ENCODE measurements at places on chromosomes 6 and 20.

- DNase-seq: no peak
Observed at GRCh38 chr6:37115236-37115895, 54.6 kb upstream of the PIM1 start.

DNA sequence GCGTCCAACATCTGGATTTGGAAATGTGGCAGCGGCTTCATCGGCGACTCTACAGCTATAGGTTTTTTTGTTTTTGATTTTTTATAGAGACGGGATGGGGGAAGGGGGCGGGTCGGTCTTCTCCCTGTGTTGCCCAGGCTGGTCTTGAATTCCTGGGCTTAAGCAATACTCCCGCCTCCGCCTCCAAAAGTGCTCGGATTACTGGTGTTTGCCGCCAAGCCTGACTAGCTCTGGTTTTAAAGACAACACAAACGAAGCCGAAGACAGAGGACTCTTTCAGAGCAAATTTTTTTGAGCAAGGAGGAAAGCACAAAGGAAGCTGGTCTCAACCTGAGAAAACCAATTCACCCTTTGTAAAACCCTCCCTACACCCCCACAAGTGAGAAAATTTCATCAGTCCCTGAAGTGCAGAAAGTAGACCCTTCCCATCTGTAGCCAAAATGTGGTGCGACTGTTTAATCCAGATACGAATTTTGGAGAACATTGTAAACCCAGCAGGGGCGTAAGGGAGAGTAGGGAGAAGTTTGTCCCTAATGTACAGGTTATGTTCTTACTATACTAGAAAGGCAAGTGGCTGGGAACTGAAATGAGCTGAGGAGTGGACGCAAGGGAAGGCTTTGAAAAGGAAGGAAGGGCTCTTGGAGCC, 185.9 kb downstream of the TRIM27 start:
- no peak for DNase-seq

GRCh38 chr20:39253051-39253755, 291.1 kb downstream of the DHX35 start:
- DNase-seq: no peak

GRCh38 chr6:154246723-154247118, 109.9 kb downstream of the IPCEF1 start:
- no peak for DNase-seq

DNA sequence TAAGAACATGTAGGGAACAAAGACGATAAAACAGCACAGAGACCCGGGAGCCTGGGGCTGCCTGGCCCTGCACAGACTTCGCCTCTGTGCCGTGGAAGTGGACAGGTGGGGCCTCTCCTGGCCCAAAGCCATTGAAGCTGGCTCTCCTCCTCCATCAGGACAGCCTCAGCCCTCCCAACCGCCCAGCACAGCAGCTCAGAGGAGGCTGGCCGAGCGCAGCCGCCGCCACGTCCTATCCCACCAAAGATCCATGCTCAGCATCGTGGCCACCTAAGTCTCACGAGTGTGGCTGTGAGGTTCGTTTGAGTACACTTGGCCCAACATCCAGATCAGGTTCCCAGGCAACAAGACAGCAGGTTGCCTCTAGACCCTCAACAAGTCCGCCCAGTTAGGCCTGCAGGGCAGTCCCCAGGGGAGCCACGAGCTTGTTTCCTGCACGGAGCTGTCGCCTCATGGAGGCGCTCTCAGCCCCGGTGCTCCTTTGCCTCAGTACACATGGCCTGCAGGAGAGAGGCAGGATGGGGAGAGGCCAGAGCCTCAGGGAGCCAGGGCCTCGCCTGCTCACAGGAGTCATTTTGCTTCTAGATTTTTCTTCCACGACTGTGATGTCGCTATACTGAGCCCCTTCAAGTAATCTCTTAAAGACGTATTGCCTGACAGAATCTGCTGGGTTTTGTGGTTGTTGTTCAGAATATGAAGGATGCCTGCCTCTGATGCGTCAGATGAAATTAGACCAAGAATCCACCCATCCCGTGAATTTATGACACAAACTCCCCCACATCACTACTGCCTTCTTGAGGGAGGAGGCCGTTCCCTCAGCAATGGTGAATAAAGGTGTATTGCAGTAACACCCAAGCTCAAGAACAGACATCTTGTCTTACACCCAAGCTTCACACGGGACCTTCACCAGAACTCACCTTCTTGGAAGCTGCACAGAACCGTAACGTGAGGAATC, 102.7 kb downstream of the RNASET2 start:
- DNase-seq: no peak

DNA sequence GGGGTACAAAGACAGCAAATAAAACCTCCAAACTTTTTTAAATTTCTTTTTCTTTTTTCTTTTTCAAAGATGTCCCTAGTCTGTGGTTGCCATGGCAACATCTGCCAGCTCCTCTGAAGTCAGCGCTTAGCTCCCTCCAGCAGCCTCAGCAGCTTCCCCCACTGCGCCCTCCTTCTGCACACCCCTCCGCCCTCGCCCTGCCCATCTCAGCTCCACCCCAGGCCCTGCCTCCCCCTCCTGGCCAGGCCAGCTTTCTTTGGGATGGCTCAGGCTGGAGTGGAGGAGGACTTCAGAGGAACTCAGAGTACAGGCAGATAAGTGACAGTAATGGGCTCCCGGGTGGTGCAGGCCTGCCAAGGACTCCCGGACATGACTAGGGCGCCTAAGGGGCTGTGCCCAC, 104.6 kb downstream of the LRFN2 start:
- no peak for DNase-seq

DNA sequence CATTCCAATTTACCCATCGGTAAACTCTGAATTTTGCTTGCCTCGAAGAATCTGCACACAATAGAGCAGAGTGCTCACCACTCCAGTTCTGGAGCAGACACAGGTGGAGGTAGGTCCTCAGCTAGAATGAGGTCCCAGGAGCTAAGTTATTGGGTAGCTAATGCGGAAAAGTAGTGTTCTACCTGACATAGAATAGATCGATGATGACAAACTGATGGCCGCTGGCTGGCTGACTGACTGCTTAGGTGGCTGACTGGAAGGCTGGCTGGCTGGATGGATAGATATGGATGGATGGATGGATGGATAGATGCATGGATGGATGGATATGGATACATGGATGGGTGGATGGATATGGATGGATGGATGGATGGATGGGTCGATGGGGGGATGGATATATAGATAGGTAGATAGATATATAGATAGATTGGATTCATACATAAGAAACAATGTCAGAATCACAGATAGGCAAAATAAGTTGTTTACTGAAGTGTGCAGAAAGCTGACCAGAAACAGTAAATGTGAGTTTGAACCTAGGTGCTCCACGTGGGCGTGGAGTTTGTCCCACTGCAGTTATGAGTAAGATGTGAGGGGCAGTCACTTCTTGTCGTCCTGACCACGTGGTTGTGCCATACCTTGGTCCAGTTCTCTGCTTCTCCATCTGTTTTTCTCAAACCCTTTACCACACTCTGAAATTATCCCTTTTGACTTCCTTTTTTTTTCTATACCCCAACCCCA, 62.1 kb downstream of the TBXT start:
- DNase-seq: no peak

GRCh38 chr6:26390531-26390930, 7.6 kb downstream of the BTN2A2 start:
- no peak for DNase-seq

Measured in stimulated activated CD4-positive, alpha-beta T cell treated with anti-CD3 and anti-CD28 coated beads, TNF-alpha, amount 100 ng/mL, for 4 hours (primary cell).